NCI-H2081 (cell line): ENCODE measurements at places on chromosomes 2 and 18.

DNA sequence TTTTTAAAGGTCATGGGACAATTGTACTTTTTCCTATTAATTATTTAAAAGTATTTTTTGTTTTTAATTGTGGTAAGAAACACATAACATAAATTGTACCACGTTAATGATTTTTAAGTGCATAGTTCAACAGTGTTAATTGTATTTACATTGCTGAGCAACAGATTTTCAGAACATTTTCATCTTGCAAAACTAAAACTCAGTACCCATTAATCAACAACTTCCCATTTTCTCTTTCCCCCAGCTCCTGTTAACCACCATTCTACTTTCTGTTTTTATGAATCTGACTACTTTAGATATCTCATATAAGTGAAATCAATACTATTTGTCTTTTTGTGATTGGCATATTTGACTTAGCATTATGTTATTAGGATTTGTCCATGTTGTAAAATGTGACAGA lies 483.9 kb upstream of the ZNF804A start:
- no peak for DNase-seq

GRCh38 chr2:150125188-150125587 lies 362.3 kb downstream of the RND3 start:
- DNase-seq: no peak

- DNase-seq: peak; percentile 40
Measured at GRCh38 chr2:135875491-135876065, 665 bp downstream of the MCM6 start.

- no peak for DNase-seq
Measured at GRCh38 chr18:79260023-79260422, 135.7 kb upstream of the NFATC1 start.

DNA sequence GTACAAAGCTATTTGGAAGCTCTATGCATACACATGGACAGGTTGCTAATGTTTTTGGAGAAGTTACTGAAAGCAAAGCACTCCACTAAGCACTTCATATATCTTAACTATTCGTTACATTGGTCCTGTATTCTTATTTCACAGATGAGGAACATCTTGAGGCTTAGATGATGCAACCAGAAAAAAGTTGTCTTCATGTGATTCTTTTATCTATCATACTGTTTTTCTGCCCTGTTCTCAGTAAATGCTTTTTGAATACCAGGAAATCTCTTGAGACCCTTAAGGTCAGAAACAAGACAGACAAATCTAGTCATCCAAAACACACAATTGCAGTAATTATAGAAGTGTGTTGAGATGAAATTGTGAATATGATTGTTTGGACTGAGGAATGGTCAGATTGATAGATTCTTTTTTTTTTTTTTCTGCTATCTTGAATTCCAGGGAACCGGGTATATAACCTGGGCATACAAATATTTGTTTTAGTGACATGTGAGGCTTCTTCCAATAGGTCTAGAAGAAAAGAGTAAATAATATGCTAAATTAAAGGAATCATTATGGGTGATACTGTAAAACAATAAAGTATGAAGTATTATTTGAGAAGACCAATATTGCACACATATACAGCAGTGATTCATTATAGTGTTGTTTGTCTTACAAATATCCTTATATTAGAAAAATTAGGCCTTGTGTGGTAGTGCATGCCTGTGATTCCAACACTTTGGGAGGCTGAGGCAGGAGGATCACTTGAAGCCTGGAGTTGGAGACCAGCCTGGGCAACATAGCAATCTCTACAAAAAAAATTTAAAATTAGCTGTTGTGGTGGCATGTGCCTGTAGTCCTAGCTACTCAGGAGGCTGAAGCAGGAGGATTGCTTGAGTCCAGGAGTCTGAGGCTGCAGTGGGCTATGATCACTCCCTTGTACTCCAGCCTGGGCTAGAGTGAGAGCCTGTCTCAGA lies 33.7 kb downstream of the EHBP1 start:
- no peak for DNase-seq

DNA sequence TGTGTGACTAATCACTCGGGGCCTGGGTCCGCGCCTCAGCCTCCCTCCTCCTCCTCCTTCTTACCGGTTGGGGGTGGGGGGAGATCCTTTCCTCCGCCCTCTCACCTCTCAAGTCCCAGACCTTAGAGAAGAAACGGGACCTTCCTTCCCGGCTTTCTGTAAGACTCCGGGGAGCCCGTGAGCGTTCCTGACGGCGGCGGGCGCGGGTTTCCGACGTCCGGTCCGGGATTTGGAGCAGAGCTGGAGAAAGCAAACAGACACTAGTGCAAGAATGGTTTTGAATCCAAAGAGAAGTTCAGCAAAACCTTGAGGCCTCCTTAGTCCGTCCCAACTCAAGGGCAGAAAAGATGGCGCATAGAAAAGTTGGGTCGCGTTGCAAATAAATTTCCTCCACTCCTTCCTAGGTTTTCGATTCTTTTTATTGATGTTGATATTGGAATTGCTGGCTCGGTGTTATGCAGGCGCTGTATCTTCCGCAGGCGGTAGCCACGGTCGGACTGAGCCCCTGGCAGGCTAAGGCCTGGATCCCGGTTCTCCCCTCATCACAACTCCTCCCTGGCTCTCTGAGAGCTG lies 2.0 kb downstream of the DLX1 start:
- no peak for DNase-seq

DNA sequence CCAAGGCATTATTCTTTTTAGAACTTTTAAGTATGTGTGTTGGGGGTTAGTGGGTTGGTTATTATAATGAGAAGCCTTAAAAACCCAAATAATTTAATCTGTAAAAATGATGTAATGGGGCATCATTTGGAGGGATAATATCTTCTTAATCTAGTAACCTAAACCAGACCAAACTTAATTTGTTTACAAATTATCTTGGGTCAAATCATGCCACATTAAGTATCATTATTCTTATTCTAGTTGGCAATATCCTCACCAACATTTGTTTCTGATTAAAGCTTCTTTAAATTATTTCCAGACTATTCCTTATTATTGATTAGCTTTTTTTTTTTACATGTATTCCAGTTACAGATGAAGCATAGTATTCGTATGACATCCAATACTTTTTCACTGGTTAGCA lies 85.5 kb upstream of the VWC2L start:
- no peak for DNase-seq

- no peak for DNase-seq
Measured at GRCh38 chr2:65313954-65314256, 86.3 kb downstream of the ACTR2 start.

DNA sequence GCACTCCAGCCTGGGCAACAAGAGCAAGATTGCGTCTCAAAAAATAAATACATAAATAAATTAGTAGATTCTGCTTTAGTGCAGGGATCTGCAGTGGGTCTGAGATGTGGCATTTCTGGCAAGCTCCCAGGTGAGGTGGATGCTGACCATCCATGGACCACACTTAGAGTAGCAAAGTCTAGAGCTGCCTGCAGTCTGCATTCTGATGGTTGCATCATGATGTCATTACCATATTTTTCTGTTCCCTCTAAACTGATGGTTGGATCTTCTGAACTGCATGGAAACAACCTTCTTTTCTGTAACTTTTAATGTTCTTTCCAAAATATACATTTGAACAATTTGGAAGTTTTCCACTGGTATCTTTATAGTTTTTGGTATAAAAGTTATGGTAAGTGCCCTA lies 42.9 kb downstream of the MYL12B start:
- no peak for DNase-seq

DNA sequence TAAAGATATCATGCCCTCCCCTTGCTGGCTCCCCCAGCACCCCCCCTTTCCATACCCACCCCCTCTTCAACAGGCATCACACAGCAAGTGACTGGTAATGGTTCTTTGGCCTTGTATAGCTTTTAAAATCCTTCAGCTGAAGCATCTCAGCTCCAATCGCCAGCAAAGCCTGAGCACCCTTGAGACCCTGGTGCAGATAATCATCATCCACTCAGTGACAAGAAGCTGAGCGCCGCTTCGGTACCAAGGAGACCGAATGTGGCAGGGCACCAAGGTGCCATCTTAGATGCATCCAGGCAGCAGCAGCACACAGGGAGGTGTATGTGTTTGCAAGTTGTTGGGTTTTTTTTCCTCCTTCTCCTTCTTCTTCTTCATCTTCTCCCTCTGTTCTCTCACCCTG lies 232.7 kb downstream of the BCL11A start:
- DNase-seq: no peak

DNA sequence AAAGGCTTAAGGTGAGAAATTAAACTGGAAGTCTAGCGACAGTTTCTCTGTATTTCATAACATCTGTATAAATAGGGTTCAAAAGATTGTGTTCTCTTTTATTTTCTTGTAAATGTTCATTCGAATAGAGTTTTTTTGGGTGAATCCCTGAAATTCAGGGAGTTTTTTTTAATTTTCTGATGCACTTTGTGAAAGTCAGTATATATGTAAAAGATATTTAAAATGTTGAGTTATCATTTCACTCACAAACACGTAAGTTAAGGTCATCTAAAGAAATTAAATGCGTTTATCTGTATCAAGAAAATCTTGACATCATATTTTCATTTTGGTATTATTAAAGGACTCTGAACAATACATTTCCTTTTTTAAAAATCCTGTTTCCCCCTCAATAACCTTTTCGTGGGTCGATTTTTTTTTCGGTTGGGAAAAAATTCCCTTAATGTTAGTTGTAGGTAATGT lies 3.4 kb downstream of the SP9 start:
- no peak for DNase-seq

DNA sequence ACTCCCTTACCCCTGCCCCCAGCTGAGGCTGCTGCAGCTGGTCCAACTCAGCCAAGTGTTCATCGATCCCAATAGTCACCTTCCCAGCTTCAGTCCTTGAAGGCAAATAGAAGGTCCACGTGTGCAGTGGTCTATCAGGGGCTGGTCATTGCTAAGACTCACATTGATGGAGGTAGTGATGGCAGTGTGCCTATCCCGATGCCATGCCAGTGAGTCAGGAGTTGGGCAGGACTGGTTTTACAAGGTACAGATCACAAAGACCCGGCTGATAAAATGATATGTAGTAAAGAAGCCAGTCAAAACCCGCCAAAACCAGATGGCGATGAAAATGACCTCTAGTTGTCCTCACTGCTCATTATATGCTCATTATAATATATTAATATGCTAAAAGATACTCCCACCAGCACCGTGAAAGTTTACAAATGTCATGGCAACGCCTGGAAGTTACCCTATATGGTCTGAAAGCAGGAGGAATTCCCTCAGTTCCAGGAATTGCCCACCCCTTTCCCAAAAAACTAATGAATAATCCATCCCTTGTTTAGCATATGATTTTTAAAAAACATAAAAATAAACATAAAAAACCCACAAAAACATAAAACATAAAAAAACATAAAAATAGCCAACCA lies 2.9 kb upstream of the C2orf80 start:
- no peak for DNase-seq

DNA sequence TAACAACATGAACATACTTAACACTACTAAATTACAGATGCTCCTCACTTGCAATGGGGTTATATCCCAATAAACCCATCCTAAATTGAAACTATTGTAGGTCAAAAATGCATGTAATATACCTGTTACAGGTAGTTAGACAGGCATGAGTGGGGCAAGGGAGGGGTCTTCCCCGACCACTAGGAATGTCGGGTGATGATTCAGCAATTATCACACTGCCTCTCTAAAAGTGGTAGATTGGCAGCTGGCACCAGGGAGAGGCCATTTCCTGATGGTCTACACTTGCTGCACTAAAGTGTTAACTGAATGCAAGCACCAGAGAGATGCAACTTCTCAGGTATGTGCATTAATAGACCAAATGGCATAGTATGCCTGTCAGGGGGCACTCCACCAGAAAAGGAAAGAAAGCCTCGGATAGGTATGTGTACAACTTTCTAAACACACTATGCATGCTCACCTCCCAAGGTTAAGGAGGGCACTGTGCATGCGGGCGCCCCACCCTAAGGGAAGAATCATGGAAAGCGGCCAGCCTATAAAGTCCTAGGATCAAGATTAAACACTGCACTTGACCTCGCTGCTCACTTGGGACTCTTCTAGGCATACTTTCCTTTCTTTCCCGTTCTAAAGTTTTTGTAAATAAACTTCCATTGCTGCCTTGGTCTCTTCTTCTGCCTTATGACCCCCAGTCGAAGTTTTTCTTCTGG lies 35.6 kb downstream of the PIGN start:
- DNase-seq: no peak

DNA sequence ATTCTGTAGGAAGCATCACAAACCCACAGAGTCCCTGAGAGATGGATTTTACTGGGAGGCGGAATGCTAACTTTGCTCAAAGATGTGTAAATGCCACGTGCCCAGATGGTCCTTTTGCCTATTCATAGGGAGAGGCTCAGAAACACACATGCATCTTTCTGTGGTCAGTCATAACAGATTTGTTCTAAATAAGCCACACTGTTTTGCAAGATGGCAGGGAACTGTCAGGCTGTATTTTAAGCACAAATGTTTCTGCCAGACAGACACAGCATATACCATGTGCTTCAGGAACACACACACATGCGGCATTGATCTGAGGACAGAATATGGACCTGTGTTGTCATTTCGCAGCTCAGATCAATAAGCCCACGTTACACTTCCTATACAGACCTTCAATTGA lies 312.0 kb downstream of the GPD2 start:
- no peak for DNase-seq

DNA sequence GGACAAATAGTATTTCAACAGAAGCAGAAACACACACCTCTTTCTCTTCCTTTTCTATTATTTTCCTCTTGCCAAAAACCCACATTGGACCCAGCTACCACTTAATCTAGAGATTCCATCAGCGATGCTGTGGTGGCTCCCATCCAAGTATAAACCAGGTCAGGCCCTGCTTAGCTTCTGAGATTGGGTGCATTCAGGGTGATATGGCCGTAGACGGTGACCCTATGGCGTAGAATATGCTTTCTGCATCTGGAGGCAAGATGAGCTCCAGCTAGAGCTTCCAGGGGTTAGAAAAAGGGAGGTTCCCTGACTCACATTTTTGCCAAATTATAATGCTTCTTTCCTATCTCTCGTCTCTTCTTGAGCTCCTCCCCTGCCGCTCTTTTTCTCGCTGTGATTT lies 66.5 kb downstream of the TNP1 start:
- no peak for DNase-seq

DNA sequence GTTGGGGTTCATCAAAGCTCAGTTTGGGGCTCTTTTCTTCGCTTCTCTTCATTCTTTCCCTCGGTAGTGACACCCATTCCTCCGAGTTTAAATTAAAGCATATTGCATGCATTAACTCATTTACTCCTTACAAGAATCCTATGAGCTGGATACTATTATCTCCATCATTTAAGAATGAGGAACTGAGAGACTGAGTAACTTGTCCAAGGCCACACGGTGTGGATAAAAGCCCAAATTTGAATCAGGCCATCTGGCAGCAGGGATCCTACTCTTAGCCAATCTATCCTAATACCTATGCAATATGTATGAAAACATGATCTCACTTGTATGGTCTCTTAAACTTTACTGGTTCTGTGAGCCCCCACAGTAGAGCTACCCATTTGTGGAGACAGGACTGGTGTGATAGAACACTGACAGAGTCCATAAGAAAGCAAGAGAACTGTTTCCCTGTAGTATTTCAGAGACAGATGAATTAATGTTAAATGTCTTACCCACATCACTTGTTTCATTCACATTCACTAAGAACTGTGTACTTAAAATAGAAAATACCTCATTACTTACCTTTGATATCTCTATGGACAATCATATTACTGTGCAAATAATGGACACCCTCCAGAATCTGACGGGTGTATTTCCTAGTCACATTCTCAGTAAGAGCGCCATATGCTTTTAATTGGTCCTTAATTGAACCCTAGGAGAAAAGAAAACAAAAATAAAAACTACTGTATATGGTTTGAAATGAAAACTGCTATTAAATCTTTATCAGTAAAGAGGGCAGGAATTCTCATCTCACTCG lies 20.4 kb upstream of the ERCC3 start:
- peak; percentile 41 for DNase-seq

GRCh38 chr18:34283506-34283905 lies 58.8 kb upstream of the NOL4 start:
- DNase-seq: no peak
